ENCODE measurements at places on chromosomes 12 and 14.

GRCh38 chr12:38053655-38054464 lies 262.7 kb upstream of the ALG10B start:
- no peak for DNase-seq

GRCh38 chr14:50997712-50998111 lies 53.4 kb upstream of the PYGL start:
- DNase-seq: no peak

GRCh38 chr12:123102366-123102765 lies 48.5 kb downstream of the PITPNM2 start:
- DNase-seq: no peak

DNA sequence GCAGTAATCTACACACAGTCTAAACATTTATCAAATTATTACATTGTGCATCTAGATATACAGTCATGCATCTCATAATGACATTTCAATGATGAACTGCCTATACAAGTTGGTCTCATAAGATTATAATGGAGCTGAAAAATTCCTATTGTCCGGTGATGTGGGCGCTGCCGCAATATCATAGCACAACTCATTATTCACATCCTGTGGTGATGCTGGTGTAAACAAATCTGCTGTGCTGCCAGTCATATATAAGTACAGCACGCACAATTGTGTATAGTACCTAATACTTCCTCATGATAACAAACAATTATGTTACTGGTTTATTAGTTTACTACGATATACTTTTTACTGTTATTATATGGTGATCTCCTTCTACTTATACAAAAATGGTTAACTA lies 768.8 kb upstream of the NOVA1 start:
- no peak for DNase-seq

GRCh38 chr14:79051742-79052141 lies 881.6 kb downstream of the NRXN3 start:
- DNase-seq: no peak

- no peak for DNase-seq
Observed at GRCh38 chr12:98198261-98198982, 317.0 kb upstream of the TMPO start.

GRCh38 chr12:1222858-1223639 lies 232.0 kb downstream of the ERC1 start:
- DNase-seq: no peak

DNA sequence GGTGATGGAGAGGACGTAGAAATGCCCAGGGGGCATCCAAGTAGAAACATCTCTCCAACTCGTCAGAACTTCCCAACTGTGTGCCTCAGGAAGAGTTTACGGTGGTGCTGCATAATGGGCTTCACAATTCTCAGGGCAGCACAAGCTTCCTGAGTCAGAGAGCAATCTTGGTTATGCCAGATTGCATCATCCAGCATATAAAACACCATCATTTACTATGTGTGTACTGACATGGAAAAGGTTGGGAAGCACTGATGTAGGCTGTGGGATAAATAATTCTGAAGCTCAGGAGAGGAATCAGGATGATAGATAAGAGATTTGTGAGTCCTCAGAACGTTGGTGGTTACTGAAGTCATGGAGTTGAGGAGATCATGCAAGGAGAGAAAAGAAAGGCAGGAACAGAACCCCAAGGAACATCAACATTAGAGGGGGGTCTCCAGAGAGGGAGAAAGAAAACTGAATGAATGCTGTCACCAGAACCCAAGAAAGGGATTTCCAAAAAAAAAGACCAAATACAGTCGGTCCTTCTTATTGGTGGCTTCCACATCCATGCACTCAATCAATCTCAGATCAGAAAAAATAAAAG lies 4.7 kb upstream of the NCKAP5L start:
- no peak for DNase-seq

- no peak for DNase-seq
Observed at GRCh38 chr12:46680506-46680905, 145.3 kb downstream of the SLC38A4 start.

GRCh38 chr14:100914597-100915021 lies 11.1 kb upstream of the RTL1 start:
- DNase-seq: no peak

DNA sequence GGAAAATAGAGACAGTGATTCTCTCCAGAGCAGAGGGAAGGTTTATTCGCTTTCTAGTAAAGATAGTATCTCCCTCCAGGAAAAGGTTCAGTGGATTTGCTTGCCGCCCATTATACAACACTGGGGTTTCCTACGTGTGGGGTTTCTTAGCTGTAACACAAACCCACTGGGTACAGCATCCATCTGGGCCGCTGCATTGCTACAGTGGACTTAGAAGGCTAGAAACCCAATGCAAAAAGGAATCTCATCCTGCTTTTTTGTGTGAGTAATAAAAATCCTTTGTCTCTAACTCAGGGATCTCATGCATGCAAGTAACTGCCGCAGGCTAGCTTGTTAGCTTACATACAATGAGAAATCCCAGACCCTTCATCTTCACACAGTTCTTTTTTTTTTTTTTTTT lies 67.1 kb upstream of the BCL2L14 start:
- DNase-seq: no peak

GRCh38 chr14:88258021-88258420 lies 65.0 kb downstream of the KCNK10 start:
- DNase-seq: no peak

- peak; percentile 76 for DNase-seq
Observed at GRCh38 chr12:90090929-90091651, 382.5 kb upstream of the ATP2B1 start.

DNA sequence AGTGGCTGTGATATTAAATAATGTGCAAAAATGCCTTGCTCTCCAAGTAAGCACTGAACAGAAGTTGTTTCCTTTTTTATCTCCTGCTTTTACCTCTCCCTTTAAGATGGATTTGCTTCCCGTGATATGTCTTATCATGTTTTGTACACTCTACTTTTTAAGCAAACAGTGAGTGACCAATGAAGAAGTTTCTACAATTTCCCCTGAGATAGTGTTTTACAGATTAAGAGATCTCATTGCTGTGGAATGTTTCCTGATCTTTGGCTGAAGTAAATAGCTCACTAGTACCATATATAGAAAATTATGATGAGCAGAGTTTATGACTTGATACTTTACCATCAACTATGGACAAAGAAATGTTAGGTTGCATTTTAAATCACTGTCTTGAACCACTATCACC lies 184.8 kb upstream of the PDE3A start:
- no peak for DNase-seq

DNA sequence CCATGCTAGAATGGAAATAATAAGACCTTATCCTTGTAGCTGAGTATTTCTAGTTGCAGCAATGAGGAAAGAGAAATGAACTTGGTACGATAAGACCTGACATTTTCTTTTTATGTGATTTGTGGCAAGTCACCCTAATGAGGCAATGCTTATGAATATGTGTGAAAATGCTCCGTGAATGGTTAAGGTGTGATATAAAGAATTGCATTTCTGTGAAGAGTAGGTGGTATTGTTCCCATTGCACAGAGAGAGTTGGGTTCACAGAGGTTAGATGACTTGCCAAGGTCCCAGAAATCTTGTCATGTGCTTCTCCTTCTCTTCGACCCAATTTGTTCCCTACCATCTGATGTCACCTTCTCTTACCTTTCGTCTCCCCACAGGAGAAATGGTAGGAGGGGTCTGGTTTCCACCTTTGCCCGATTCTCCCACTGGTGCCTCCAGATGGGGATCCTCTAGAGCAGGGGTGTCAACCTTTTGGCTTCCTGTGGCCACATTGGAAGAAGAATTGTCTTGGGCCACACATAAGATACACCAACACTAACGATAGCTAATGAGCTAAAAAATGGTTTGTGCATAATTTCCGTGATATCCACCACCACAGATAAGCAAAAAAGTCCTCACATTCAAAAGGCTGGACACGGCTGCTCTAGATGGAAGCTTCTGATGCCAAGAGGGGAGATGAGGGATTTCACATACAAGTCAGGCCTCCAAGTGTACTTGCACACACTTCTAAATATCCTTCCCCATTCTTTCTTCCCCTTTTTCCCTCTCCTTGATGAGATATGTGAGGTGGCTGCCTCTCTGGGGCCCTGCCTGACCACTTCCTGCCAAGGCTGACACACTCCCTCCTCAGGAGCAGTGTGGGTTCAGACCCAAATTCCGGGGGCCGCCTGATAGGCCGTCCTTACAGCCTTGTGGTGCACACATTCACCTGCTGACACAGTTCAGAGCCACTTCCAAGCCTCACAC lies 96.1 kb downstream of the PLXNC1 start:
- DNase-seq: no peak

DNA sequence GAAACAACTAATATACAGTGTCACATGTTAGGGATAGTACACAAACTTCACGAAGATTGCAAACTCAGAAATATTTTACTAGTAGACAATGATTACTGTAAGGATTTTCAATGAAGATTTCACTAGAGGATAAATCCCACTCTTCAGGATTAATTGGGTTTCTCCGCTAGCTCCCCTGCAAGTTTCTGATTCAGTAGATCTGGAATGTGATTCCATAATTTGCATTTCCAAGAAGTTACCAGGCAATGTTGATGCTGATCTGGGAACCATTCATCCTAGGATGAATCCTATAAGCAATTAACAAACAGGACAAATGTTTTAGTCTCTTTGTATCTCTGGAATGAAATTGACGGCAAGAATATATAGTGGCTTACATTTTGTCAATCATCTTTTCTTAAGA lies 272.4 kb downstream of the ALX1 start:
- DNase-seq: no peak

DNA sequence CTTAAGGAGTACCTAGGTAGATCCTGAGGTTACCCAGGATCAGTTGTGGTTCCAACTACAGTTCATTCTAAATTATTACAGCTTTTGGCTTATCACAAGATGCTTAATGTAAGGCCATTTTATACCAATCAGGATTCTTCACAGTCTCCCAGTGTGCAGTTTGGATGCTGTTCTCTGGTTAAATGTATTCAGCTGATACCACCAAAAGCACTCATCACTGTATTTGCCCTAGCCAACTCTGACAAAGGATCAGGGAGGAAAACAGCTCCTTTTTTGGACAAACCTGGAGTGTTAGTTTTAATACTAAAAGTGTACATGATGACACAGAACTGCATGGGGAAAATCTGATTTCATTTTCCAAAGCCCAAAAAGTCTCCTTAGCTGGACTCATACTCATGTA lies 19.5 kb downstream of the DMAC2L start:
- no peak for DNase-seq

GRCh38 chr14:71070169-71070568 lies 162.9 kb downstream of the PCNX1 start:
- DNase-seq: no peak

DNA sequence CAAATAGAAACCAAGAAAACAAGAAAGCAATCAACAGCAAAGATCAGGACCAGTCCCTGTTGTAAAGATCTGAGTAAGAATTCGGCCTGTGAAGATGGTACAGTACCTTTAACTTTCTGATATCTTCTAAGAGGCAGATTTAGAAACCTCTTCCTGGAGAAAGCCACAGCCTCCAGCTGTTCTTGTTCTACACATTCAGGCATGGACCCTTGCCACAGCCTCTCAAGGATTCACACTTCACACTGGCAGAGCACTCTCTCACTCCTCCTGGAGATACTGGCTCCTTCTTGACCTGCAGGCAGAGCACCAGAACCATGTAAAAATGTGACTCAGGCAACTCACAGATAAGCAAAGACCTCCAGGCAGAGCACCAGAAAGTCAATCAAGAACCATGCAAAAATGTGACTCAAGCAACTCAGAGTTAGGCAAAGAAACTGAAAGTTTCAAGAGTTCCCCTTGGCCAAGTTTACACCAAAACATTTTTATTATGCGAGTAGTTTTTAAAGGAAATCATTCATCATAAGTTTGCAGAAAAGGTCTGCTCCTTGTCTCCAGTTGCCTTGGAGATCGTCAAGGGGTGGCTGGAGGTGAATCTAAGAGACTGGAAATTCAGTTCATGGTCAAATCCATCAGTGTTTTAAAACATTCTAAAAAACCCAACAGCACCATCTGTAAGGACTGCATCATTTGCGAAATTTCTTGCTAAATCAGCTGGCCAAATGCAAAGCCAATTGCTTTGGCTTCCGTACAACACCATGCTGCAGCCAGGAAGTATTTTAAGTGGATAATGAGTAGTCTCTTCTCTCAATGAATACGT lies 119.3 kb upstream of the MDM1 start:
- no peak for DNase-seq

- no peak for DNase-seq
Observed at GRCh38 chr14:23627961-23628360, 8.2 kb upstream of the DHRS2 start.

DNA sequence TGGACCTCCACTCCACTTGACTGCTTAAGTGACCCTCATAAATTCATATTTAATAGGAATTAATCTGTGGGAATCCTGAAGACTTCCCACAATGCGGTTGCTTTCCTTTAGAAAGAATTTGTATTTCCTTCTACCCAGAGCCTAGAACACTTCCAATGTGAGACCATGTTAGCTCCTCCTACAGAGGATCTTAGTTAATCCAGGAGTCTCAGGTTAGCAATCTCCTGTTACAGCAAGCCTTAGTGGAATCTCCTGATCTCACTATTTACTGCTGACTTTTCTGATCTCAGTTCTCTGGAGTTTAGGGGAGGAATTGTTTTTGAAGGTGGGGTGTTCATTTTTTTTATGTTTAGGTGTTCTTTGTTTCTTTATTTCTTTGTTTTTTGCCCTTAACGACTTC lies 186.0 kb downstream of the SLC25A21 start:
- DNase-seq: no peak

DNA sequence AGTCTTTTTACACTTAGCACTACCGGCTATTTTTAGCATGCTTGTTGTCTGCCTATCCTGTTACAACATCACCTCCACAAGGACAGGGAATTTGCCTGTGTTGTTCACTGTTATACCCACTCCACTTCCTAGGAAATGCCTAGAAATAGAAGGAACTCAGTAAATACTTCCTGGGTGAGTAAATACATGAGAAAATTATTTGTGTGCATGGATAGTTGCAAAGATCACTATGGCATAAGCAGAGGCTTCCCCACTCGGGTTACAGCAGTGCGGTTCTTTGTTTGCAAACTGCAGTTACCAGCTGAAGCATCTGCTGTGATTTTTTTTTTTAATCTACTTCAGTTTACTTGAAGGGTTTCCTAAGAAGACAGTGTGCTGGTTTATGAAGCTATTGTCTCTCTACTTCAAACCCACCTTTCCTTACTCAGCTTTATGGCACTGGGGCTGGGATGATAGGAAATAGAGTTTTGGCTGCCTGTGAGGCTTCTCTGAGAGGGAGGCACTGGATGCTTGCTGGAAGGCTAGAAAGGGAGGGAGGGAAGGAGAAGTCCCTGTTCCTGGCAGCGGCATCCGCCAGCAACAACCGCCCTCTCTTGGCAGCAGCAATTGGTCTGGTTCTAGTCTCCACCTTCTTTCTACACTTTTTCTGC lies 29.0 kb downstream of the PDE6H start:
- peak; percentile 45 for DNase-seq

- DNase-seq: no peak
Observed at GRCh38 chr12:10737249-10737648, 14.1 kb upstream of the YBX3 start.

DNA sequence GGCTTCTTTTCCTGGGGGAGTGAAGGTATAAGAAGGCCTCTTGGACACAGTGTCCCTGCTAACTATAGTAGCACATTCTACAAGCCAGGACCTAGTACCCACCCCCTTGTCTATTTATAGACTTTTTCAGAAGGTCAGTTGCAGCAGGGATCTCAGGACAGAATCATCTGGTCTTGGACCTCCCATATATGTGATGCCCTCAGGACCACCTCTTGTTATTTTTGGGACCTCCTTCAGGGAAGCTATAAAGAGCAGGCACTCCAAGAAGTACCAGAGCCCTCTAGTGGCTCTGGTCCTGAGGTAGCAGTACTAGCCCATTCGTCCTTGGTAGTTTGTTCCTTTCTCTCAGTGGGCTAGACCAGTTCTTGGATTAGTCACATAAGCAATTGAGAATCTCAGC lies 4.3 kb downstream of the COQ10A start:
- DNase-seq: peak; percentile 52

GRCh38 chr14:51610771-51611170 lies 40.9 kb upstream of the FRMD6 start:
- DNase-seq: no peak

GRCh38 chr14:58878439-58879139 lies 240.8 kb downstream of the DACT1 start:
- DNase-seq: no peak
